ENCODE measurements at places on chromosomes 11 and 22.

GRCh38 chr11:2590131-2590964 lies 109.4 kb downstream of the KCNQ1OT1 start:
- no peak for DNase-seq

GRCh38 chr22:27252282-27253049 lies 549.1 kb downstream of the MN1 start:
- DNase-seq = no peak

DNA sequence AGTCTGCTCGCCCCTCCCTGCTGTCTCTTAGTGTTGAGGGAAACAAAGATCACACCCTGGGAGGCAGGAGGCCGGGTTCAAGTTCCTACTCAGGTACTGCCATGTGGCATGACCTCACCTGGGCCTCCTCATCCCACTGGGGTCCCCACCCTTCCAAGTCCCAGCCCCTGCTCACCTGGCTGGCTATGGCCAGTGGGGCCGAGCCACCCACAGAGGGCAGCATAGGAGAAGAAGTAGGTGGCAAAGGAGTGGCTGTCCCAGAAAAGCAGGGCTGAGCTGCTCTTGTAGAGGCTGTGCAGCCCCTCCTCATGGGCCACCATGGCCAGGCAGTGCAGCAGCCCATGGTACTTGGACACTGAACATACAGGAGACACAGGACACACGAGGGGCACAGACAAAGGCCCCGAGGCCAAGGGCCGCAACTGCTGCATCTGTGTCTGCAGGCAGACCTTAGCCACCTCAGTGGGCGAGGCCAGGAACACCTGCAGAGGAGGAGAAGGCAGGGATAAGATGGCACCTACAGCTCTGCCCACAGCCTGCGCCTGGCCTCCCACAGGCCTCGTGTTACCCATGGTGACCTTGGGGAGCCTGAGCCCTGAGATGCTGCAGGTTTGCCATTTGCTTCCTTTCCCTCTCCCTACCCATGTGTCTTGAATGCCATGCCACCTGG lies 50.6 kb upstream of the MPEG1 start:
- DNase-seq = no peak

GRCh38 chr11:85721191-85721590 lies 35.2 kb upstream of the CCDC89 start:
- no peak for DNase-seq

DNA sequence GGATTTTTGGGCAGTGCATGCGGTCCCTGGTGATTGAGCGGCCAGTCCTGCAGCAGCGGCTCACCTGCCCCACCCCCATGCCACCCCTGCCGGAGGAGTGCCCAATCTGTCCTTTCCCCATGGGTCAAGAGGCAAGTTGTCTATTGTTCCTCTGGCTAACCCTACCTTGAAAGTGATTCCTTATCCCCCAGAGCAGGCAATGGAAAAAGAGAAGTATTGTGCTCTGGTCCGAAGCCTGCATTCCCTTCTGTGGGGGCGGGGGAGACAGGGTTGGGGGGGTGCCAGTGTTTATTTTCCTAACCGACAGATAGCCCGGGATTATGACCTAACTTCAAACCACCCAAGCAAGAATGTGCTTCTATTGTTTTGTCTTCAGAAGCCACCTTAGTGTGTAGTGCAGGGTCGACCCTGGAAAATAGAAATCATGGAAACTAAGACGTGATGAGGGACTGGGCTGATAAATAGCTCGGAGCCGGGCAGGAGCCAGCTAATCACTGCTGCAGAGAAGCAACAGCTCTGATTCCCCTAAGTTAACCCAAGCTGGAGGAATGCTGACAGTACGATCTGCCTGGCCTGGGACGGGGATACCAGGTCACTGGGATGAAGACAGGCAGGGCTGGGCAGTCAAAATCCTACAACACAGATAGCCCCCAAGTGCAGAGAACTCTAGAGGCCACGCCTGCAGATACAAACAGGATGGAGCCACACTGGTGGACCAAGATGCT lies 38.7 kb upstream of the ATXN10 start:
- no peak for DNase-seq

DNA sequence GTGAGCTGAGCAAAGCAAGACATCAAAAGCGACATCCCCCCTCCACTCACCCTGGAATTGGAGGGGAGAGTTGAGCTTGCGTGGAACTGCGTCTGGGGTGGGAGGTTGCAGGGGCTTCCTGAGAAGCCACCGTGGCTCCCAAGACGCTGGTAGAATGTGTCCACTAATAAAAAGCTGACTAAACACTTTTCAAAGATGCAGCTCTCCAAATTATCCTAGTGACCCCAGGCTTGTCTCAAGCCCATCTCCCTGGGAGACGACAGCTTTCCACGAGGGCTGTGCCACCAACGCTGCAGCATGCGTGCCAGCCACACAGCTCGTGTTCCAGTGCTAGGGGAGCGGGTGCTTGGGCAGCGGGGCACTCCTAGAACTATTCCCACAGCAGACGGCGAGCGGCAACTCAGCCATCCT lies 6.3 kb upstream of the GAL start:
- DNase-seq = no peak

GRCh38 chr11:12003336-12003735 lies 5.1 kb downstream of the DKK3 start:
- DNase-seq = no peak

GRCh38 chr11:111779118-111779517 lies 12.9 kb upstream of the PPP2R1B start:
- DNase-seq = no peak

GRCh38 chr11:123045101-123045500 lies 16.8 kb downstream of the HSPA8 start:
- DNase-seq = no peak

Data from activated CD4-positive, alpha-beta T cell treated with anti-CD3 and anti-CD28 coated beads for 1 hour (primary cell).